Activated CD8-positive, alpha-beta T cell treated with anti-CD3 and anti-CD28 coated beads for 36 hours (primary cell): ENCODE measurements at places on chromosomes 1 and 21. TPM values are rescaled to one million over a fixed set of nuclear protein-coding genes. Genes with fewer than 3 reads are reported as not detected.
A peak's percentile ranks its signal among the peaks of the same experiment; 100 is the strongest.

DNA sequence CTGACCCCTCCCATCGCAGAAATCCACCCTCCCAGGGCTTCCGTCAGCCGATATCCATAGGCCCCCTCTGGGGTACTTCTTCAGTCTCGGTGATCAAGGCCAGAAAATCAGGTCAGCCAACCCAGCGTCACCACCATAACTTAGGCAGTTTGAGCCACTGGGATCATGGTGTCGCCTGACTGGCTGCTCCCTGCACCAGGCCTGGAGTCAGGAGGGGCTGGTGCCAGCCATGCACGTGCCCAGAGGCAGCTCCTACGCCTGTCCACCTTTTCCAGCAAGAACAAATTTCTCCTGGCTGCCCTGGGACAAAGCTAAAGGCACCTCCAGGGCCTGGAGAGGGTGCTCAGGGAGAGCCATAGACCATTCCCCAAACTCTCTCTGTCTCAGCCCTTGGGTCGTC is 4.8 kb upstream of the CTRC start:
- DNase-seq: no peak
- no peak overlapping the region for H3K27ac ChIP-seq
- H3K27me3 ChIP-seq: no peaks in the 10 kb centered on the region
- H3K4me1 ChIP-seq: no peaks in the 10 kb centered on the region
- no peak overlapping the region for H3K4me3 ChIP-seq

DNA sequence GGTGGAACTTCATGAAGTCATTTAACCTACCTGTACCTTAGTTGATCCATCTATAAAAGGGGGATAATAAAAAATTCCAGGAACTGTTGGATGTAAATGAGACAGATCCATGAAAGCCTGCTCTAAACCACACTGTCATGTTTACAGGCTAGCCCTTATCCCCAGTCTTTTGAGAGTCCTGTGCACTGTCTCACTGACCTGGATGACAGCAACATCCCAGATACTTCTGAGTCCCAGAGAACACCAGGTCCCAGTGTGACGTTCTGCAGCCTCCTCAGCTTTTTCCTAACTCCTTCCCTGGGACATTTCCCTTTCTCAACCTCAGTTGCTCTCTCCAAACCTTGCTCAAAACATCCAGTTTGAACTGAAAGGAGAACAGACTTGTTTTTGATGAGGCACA is 165.4 kb upstream of the C8B start:
- no peak overlapping the region for H3K4me3 ChIP-seq
- DNase-seq: no peak
- H3K27me3 ChIP-seq: peaks cover 3% of the 10 kb centered on the region
- H3K27ac ChIP-seq: no peak overlapping the region
- H3K4me1 ChIP-seq: no peaks in the 10 kb centered on the region
- H3K36me3 ChIP-seq: no peaks in the 10 kb centered on the region

DNA sequence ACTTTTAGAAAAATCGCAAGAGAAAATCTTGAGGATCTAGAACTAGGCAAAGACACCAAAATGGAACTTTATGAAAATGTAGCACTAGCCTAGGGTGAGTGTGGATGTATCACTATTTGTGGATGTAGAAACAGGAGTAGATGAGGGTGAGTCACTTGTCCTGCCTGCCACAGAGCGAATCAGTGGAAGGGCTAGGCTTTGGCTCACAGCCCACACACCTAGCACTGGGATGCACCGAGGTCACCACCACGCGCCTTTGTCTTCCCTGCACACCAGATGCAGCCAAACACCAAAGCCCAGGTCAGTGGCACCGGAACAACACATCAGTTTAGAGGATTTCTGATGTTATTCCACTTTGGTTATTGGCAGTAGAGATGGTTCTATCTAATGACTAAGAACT is 38.2 kb downstream of the PKNOX1 start:
- H3K4me3 ChIP-seq: no peak overlapping the region
- H3K27me3 ChIP-seq: no peaks in the 10 kb centered on the region
- H3K36me3 ChIP-seq: peaks cover 14% of the 10 kb centered on the region
- no peak for DNase-seq
- no peaks in the 10 kb centered on the region for H3K4me1 ChIP-seq
- H3K27ac ChIP-seq: peak overlapping the region; percentile 30

DNA sequence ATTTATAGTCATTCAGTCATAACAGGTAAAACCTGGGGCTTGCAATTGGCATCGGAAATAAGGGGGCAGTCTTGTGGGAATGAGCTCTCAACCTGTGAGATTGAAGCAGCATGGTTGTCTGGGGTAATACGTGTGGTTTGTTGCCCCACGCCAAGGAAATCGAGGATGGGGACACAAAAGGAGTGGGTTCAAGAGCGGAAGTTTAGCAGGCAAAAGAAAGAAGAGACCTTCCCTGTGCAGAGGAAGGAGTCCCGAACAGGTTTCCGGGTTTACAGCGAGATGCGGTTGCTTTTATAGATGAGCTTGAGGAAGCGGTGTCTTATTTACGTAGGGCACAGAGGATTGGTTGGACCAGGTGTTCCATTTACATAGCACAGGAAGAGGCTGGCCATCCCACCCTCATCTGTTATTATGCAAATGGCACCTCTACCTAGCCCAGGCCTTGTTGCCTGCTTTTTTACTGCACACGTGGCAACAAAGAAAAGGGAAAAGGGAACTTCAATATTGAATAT is 37.3 kb downstream of the IFNAR1 start:
- peak overlapping the region; percentile 73 for H3K4me3 ChIP-seq
- H3K36me3 ChIP-seq: no peaks in the 10 kb centered on the region
- H3K27ac ChIP-seq: peak overlapping the region; percentile 93
- H3K4me1 ChIP-seq: peaks cover 17% of the 10 kb centered on the region

DNA sequence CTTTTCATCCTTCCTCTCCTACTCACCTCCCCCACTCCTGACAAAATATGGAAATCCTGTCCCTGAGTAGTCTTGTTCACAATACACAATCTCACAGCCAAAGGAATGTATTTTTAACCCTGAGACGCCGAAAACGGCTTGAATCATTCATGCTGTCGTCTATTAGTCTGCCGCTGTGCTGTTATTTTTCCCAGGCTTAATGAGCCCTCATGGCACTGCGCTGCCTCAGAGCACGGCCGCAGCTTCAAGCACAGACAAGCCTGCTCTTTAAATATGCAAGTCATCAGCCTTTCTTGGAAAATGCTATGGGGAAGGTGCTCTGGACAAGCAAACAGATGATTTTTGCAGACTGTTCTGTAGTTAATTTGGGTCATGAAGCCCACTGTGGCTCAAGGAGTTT is 302.7 kb downstream of the DISC1 start:
- no peak for DNase-seq
- H3K27me3 ChIP-seq: no peaks in the 10 kb centered on the region
- H3K4me3 ChIP-seq: no peak overlapping the region

DNA sequence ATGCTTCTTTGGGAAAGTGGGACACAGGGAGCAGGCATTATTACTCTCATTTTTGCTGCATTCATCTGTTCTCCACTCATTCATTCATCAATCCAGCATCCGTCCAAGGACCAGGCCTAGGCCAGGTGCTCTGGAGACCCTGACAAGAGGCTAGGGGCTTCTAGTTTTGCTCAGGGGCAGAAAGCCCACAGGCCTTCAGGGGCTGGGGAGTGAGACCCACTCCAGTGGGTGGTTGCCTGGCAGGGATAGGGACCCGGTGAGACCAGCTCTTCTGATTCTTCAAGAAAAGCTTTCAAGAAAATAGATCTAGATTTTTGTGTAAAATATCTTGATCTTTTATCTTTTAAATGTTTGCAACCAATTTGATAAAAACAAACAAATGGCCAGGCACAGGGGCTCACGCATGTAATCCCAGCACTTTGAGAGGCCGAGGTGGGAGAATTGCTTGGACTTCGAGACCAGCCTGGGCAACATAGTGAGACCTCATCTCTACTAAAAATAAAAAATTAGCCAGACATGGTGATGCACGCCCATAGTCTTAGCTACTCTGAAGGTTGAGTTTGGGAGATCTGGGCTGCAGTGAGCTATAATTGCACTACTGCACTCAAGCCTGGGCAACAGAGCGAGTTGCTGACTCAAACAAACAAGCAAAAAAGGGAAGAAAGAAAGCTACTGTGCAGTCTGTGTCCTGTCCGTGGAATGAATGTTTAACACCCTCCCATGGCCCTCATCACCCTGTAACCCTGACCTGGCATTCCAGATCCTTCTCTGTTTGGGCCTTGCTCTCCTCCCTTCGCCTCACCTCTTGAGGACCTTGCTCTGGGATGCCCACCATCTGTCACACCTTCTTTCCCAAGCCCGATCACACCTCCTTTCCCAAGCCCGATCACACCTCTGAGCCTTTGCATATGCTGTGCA is 17.3 kb upstream of the LRP8 start:
- no peaks in the 10 kb centered on the region for H3K27me3 ChIP-seq
- H3K4me3 ChIP-seq: no peak overlapping the region
- H3K4me1 ChIP-seq: peaks cover 6% of the 10 kb centered on the region
- no peak overlapping the region for H3K27ac ChIP-seq

- H3K4me3 ChIP-seq: no peak overlapping the region
- peaks cover 18% of the 10 kb centered on the region for H3K4me1 ChIP-seq
- H3K27ac ChIP-seq: no peak overlapping the region
- DNase-seq: no peak
Measured at GRCh38 chr1:84933011-84933611, 40.1 kb upstream of the LPAR3 start.

Gene LAMC2
- not detected for total RNA-seq

GRCh38 chr1:226637147-226637935 is 88.8 kb downstream of the STUM start:
- H3K4me1 ChIP-seq: peaks cover 56% of the 10 kb centered on the region
- peaks cover 42% of the 10 kb centered on the region for H3K36me3 ChIP-seq
- H3K27me3 ChIP-seq: no peaks in the 10 kb centered on the region

- H3K27ac ChIP-seq: no peak overlapping the region
- no peaks in the 10 kb centered on the region for H3K4me1 ChIP-seq
- H3K36me3 ChIP-seq: no peaks in the 10 kb centered on the region
- no peak overlapping the region for H3K4me3 ChIP-seq
Measured at GRCh38 chr1:242128951-242129502, 130.1 kb upstream of the MAP1LC3C start.

- H3K36me3 ChIP-seq: no peaks in the 10 kb centered on the region
- peaks cover 1% of the 10 kb centered on the region for H3K27me3 ChIP-seq
Measured at GRCh38 chr1:242242983-242243382, 244.1 kb upstream of the MAP1LC3C start.

- peaks cover 89% of the 10 kb centered on the region for H3K4me1 ChIP-seq
- DNase-seq: peak; percentile 22
- peak overlapping the region; percentile 77 for H3K4me3 ChIP-seq
- no peaks in the 10 kb centered on the region for H3K27me3 ChIP-seq
Measured at GRCh38 chr1:207824691-207825408, 73.0 kb downstream of the CD46 start.

Gene ACKR1
- not detected for total RNA-seq

Gene SH2D1B
- total RNA-seq: not detected
